Stimulated activated CD4-positive, alpha-beta T cell treated with anti-CD3 and anti-CD28 coated beads, Interleukin-15, amount 100 ng/mL, for 1 hour (primary cell): ENCODE measurements at places on chromosomes 6 and 20.

DNA sequence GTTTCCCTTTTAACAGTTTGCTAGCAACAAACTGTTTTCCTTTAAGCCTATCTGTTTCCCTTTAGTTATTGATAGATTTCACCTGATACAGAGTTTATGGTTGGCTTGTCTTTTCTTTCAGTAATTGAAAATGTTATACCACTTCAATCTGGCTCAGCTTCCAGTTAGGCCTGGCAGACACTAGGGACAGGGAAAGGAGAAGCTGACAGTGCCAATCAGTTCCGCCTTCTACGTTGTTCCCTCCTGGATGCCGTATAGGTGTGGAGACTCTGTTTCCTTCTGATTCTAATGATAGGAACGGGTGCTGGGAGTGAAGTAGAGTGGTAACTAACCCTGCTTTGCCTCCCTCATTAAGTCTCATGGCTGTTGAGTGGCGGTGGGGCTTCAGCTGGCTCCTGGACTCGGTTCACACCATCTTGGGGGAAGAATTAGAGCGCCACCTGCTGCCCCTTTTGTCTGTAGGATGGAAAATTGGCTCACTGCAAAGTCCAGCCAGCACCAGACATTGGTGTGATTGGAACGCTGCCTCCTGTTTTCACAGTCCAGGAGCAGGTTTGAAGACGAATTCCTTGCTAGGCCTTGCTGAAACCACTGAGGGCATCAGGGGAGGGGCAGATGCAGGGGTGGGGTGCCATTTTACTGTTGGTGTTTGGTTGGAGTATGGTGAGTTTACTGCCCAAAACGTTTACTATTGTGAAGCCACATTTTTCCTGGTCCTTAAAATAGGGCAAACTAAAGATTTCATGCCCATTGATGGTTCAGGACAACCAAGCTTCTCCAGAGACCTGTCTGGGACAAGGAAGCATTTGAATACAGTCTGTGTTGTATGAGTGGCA lies 1729.5 kb downstream of the GRIK2 start:
- no peak for DNase-seq

DNA sequence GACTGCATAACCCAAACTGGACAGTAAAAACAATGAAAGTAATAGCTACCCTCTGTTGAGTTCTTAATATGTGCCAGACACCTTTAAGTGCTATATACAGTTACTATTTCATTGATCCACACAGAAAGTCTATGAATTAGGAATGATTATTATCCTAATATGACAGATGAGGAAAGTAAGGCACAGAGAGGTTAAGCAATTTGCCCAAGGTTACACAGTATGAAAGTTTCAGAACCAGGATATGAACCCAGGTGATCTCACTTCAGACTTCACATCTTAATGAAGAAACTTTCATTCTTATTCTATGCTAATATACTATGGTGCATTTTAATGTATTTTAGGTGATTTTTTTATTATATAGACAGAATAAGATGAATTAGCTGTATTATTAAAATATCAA lies 40.6 kb upstream of the RIPPLY2 start:
- no peak for DNase-seq

- no peak for DNase-seq
Observed at GRCh38 chr6:85670573-85670972, 27.9 kb upstream of the SYNCRIP start.

DNA sequence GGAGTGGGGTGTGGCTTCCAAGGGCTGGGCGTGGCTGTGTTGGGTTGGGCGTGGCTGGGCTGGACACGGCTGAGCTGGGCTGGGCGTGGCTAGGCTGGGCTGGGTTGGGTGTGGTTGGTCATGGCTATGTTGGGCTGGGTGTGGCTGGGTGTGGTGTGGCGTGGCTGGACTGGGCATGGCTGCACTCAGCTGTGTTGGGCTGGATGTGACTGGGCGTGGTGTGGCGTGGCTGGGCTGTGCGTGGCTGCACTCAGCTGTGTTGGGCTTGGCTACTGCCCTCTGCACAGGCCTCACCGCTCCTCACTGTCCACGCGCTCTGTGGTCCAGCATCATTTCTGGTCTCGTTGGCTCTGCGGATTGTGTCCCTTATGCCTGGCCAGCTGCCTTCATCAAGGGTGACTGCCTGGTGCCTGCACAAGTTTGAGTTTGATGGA lies 43.5 kb upstream of the SLCO4A1 start:
- no peak for DNase-seq
